Neural progenitor cell (in vitro differentiated cells): ENCODE measurements at places on chromosomes 5 and 9. TPM values are rescaled to one million over a fixed set of nuclear protein-coding genes. Genes with fewer than 3 reads are reported as not detected.

CDO1 gene
- total RNA-seq: 18.4 and 21.9 TPM in 2 replicates

DNA sequence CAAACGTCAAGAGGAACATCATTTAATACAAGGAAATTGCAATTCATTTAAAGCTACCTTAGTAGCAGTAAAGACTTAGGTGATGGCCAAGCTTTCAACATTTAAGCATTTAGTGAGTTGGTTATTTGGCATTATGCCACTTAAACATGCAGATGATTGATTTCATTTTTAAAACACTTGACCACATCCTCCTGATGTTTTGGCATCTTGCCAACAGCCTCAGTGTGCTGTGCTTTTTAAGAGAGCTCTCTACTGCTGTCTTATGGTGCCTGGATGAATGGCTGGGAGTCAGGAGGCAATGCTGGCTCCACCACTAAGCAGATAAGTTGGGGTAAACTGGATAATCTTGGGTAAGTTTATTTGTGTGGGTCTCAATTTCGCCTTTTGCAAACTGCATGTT lies 364.5 kb downstream of the MAN2A1 start:
- peak; percentile 20 for DNase-seq

IFNK gene
- not detected in 2 replicates for total RNA-seq

GRCh38 chr5:4868140-4868735 lies 271.9 kb upstream of the ADAMTS16 start:
- DNase-seq: peak; percentile 79

- no peak for DNase-seq
Measured at GRCh38 chr9:19271081-19271480, 40.6 kb downstream of the DENND4C start.

DNA sequence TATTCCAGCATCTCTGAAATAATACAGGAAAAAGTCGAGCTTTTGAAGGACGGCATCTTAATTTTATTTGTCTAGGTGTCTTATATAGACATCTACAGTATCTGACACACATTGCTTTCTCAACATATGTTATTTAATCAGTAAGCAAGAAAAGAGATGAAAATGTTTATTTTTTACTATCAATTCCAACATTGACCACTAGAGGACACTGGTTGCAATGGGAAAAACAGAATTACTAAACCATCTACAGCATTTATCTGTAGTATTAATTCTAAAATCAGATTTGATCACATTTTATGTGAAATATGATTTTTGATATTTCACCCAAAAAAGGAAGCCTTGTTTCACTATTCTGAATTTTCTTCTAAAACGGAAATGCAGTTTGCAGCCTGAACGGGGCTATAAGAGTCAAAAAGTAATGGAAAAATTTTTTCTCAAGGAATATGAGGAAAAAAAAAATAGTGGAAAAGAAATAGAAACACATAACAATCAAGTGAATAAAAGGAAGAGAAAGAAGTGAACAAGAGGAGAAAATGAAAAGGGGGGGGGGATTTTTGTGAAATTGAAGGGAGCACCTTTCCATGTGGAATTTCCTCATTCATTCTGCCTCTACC lies 98.6 kb downstream of the OSTF1 start:
- DNase-seq: no peak

DNA sequence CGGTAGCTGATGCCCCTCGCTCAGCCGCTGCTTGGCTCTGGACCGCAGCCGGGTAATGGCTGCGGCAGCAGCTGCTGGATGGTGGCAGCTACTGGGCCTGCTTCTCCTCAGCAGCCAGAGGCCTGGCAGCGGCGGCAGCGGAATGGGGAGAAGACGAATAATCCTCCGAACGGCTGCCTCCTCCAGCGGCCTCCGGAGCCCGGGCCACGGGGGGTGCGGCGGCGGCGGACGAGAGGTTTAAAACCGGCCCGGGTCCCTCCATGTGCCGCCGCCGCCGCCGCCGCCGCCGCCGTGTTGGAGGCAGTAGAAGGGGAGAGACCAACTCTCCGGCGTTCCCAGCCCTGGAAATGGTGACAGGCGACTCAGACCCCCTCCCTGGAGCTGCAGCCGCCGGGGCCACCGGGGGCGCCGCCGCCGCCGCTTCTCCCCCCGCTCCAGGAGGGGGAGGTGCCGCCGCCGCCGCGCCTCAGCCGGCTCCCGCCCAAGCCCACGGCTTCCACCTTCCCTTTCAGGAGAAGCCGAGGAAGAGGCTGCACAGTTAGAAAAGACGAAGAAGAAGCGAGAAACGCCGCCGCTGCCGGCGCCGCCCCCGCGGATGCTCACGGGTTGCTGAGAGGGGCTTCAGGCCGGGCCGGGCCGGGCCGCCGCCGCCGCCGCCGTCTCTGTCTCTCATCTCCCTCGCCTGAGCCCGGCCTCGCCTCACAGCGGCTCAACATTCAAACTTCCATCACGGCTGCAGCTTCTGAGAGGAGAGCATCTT lies 118.4 kb upstream of the PRSS3 start:
- DNase-seq: peak; percentile 76

PRLR gene
- total RNA-seq: 0.51 and 1.3 TPM in 2 replicates

TOPORS gene
- 33.9 and 51.3 TPM in 2 replicates for total RNA-seq

GRCh38 chr5:139693676-139694364 lies 45.7 kb downstream of the CXXC5 start:
- no peak for DNase-seq

VCAN gene
- 71.6 and 101 TPM in 2 replicates for total RNA-seq

DNA sequence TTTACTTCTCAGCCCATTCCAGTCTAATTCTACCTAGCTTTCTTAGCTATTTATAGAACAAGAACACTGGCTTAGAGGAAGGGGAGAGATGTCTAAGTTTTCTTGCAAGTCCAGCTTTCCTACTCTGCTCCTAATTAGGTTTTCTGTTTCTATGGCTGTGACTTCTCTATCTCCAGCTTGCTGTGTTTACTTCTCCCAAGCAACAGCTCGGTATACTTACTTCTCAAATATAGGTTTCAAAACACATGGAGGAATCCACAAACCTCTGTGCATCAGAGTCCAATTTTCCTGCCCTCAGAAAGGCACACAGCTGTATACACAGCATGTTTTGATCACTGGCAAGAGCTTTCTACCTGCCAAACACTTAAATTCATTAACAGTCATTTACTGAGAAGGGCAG lies 17.4 kb upstream of the HMGCR start:
- no peak for DNase-seq

INSL4 gene
- total RNA-seq: not detected in 2 replicates

DNA sequence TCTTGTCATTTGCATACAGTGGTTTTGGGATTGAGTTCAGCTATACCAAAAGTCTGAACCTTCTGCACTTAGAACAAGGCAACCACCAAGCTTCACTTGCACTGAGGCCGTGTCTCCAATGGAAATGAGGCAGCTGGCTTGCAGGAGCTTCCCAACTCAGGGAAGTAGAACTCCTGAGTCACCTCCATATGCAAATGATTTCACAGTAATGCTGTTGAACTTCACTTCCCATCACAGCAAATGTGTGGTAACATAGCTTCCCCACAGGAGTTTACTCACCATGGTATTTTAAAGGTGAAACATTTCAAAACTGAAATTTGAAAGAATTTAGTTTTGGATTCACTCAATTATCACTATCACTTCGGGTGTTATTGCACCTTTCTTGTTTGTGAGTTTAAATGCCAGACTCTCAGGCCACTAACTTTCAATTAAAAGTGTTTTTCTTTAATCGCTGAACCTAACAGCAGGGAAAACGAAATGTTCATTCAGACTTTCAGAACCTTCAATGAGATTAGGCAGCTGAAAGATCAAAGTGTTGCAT lies 9.0 kb downstream of the CD274 start:
- no peak for DNase-seq
